ENCODE measurements at places on chromosomes 7 and 10.

- no peak for DNase-seq
Observed at GRCh38 chr10:126497672-126498071, 109.4 kb upstream of the ADAM12 start.

- DNase-seq = no peak
Observed at GRCh38 chr10:71587941-71588573, 131.5 kb downstream of the C10orf105 start.

GRCh38 chr7:57177856-57178767, 45.9 kb upstream of the ZNF479 start:
- no peak for DNase-seq

GRCh38 chr10:804191-804781, 114.8 kb upstream of the DIP2C start:
- no peak for DNase-seq

GRCh38 chr7:112079673-112080072, 126.5 kb downstream of the DOCK4 start:
- DNase-seq = no peak

DNA sequence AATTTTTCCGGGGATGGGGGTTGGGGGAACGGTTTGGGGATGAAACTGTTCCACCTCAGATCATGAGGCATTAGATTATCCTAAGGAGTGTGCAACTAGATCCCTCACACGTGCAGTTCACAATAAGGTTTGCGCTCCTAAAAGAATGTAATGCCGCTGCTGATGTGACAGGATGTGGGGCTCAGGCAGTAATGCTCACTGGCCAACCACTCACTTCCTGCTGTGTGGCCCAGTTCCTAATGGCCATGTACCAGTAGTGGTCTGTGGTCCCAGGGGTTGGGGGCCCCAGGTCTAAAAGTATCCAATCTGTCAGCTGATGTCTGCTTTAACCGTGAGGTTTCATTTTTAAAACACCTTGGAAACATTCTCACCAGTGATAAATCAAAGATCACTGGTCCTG, 2.2 kb downstream of the STN1 start:
- no peak for DNase-seq

GRCh38 chr10:132103116-132103910, 37.6 kb downstream of the JAKMIP3 start:
- DNase-seq = no peak

DNA sequence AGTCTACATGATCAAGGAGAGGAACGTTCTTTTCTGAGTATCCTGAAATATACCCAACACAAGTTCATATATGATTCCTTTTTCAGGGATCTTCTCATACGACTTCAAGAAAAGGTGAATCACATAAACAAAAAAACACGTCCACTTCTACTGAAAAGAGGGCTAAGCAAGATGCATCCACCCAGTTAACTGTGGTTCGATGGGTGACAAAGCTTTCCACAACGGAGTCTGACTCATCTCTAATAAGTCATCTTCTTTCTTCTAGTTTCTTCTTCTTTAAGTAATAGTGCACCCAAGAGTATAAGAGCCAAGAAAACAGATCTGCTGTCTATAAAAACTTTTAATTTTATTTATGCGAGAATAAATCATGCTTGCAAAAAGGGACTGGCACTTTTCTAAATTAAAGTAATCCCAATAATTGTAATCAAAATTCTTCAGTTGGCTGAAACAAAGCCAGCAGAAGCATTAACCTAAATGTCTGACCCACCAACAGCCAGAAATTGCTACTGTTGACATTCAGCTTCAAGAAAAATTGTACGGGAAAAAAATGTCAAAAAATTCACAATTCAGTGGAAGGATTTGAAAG, 146.9 kb upstream of the ANK3 start:
- no peak for DNase-seq

GRCh38 chr7:80302078-80302477, 167.4 kb downstream of the GNAI1 start:
- no peak for DNase-seq

- DNase-seq = no peak
Observed at GRCh38 chr10:75377869-75378268, 23.7 kb downstream of the ZNF503 start.

DNA sequence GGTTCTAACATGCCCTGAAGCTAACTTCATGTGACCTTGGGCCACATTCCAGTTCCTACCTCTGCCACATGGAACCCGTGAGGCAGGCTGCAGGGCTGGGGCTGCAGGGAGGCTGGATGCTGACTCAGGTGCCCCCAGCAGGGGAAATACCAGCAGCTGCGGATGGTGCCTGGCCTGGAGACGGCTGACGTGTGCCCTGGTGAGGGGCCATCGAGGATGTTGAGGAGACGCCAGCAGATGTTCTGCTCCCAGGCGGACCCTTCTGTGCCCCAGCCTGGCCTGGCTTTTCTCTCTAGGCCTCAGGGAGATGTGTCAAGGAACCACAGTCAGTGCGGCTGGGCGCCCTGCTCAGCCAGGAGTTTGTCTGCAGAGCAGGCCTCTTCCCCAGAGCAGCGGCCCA, 8.8 kb downstream of the BAG3 start:
- no peak for DNase-seq

DNA sequence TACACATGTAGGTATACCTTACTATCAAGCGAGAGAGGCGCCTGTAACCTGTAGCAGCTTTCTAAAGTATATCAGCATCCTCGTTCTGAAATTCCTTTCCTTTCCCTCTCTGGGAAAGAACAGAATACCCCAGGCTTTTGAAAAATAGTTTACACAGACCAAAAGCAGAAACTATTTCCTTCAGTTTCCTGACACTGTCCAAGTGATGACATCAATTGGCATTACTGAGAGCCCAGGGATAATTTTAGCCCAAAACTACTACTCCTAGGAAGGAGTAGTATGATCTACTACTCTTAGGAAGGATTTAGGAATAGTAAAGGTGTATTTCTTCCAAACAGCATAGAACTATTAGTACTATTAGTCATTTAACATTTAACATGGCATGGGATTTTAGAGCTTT, 6.0 kb downstream of the GNG11 start:
- DNase-seq = no peak

DNA sequence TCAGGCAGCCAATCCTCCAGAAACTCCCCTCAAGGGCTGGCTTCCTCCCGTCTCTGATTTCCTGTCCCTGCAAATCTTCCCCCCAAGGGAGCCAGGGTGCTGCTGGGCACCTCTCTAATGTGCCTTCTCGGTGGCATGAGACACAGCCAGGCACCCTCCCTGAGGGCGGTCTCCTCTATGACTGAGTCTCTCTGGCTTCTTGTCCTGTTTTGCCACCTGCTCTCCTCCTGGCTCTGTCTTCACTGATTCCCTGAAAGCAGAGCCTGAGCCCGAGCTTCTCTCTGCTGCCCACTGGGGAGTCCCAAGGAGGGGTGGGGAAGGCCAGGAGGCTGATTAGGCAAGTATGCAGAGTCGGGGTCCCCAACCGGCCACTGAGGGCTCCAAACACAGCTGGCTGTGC, 60.4 kb upstream of the INSIG1 start:
- DNase-seq = no peak

GRCh38 chr10:124099604-124100003, 6.2 kb upstream of the CHST15 start:
- no peak for DNase-seq

GRCh38 chr10:113520690-113521474, 32.0 kb upstream of the HABP2 start:
- DNase-seq = no peak

GRCh38 chr7:65926588-65926987, 53.7 kb downstream of the VKORC1L1 start:
- no peak for DNase-seq

- no peak for DNase-seq
Observed at GRCh38 chr7:131007439-131008330, 273.7 kb upstream of the KLF14 start.

GRCh38 chr10:63206997-63207811, 74.1 kb downstream of the NRBF2 start:
- DNase-seq = no peak

DNA sequence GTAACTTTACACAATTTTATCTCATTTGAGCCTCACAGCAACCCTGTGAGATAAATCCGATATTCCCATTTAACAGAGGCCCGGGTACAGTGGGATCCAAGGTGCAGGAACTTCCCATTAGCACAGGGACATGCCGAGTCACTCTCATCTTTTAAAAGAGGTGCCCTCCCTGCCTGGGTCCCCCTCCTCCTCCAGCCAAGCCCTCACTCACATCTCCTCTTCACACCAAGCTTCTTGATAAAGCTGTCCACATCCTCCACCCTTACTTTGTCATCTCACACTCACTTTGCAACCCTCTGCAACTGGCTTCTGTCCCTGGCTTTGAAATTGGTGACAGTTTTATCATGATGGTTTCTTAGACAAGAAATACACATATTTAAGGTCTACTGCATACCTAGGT, 144.6 kb upstream of the RHEB start:
- no peak for DNase-seq

DNA sequence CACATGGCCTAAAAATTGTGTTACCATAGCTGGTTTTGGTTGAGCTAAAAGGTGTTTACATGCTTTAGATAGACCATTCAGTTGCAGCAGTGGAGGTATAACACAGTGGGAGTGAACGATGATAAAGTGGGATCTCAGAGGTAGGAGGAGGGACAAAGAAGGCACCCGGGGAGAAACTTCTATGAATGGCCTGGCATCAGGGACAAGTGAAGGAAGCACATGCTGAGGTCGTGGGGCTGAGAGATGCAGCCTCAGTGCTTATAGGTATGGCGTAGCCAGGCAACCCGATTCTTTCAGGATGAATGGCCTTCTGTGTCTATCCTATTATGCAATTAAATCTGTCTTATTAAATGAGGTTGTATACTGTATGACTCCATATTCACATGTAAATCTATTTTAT, 3.9 kb upstream of the CDK6 start:
- no peak for DNase-seq

DNA sequence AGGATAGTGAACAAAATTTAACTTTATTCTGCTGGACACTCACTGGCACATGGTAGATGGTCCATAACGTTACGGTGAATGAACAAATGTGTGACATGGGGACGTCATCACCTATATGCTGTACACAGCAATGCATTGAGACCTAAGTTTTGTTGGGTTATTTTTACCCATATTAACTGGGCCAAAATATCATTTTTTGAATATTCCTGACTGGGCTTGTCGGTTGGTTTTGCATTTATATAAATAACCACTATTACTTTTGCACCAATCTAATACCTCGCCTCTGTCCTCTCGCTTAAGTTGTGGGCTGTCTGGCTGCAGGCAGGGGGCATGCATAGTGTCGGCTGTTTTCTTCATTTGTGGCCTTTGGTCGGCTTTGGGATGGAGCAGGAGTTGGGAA, 161.7 kb downstream of the USP6NL start:
- DNase-seq = no peak

GRCh38 chr10:113980408-113981087, 63.1 kb upstream of the ADRB1 start:
- DNase-seq = no peak

- DNase-seq = no peak
Observed at GRCh38 chr7:114930107-114930661, 8.3 kb downstream of the MDFIC start.

DNA sequence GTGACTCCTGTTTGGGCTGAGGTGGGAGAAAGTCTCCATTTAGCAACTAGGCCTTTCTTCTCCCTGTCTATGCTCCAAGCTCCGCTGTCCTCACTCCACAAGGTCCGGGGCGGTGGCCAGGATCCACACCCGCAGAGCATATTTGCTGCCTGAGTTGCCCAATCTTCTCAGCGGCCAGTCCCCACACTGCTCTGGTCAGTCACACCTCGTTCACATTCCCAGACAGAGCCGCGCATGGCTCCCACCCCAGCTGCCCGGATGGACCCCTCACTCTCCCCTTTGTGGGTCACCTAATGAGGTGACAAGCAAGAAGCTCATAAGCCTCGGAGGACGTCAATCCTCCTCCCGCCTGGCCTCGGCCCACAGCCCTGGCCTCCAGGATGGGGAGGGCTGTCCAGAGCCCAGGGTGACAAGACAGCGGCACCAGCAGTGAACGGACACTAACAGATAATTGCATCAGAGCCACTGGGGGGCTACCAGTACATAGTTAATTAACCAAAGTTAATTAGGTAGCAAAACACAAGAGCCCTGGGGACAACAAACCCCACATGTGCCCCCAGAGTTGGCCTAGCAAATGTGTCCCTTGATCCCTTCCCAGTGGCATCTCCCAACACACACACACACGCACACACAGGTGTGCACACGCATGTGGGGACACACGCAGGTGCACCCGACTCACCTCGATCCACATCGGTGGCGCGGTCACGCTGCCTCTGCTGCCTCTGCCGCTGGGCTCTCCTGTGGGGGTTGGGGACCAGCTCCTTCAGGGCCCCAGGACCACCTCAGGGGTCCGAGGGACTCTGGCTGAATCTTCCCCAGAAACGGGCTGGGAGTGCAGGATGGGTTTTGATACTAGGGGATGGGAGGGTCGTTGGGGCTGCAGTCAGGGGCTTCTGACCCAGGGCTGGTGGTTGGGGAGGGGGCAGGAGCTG, 11.8 kb downstream of the EPHA1 start:
- DNase-seq = no peak

GRCh38 chr10:79241990-79242619, 105.2 kb upstream of the PPIF start:
- DNase-seq = no peak

GRCh38 chr10:89364531-89364930, 13.3 kb upstream of the IFIT1B start:
- DNase-seq = no peak
